ENCODE measurements at places on chromosomes 4 and X.

DNA sequence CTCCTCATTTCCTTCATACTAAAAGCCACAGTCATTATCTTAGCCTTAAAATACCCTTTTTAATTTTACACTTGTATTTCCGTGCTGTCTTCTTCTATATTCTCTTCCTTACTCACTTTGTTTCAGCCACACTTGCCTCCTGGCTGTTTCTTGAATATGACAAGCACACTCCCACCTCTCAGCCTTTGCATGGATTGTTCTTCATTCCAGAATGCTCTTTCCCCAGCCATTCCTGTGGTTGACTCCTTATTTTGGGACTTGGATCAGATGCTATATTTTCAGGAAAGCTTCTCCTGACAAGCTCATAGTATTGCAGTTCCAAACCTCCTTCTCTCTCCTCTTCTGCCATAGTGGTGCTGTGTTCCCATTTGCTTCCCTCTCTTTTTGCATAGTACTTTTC, 291.3 kb downstream of the PDHA2 start:
- DNase-seq: no peak

DNA sequence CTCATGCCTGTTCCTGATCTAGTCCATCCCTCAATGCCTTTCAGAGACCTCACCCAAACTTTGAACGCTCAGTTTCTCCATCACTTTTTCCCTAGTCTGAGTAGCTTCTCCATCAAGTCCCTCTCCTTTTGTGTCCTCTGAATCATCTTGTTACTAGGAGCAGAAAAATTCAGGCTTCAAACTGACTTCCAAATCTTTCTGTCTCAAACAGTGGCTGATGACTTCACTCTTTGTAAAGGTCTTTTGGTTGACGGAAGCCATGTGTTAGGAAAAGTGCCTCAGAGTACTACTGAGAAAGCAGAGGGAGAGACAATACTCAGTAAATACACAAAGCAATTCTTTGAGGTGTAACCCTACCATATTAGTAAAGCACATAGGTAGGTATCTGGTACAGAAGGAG, 65.7 kb upstream of the CAMK2D start:
- DNase-seq: no peak

DNA sequence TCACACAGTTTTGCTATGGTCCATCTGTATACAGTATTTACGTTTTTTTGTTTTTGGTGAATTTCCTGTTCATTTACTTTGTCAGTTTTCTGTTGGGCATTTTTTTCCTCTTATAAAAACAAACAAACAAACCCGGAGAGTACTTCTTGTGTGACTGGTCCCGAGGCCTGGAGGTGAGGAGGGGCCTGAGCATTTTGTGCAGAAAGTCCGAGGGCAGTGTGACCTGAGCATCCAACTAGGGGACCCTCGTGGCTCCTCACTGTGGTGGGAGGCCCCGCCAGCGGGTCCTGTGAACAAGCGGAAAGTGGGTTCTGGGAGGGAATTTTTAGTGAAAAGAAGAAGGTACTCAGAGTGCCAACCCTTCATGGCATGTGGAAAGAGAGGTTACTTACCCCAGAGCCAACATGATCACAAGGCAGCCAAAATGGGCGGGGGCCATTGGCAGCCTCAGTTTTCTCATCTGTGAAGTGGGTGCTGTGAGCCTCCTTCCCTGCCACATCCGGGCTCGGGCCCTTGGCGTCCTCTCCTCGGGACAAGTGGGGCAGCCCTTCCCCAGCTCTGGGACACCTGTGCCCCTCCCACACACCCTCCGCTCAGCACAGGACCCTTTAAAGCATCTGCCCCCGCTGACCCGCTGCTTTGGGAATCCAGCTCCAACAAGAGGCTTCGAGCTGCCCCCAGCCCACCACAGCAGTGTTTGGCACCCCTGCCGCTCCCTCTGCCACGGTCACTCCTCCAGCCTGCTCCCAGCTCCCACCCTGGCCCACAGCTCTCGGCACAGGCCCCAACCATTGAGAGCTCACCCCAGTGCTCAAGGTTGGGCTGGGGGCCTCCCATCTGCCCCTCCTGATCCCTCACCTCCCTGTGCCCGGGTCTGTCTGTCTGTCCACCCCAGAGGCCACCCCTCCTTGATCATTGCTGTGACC, 22.8 kb upstream of the GPR78 start:
- no peak for DNase-seq

- DNase-seq: no peak
Observed at GRCh38 chr4:73434311-73434710, 1.7 kb upstream of the AFP start.

DNA sequence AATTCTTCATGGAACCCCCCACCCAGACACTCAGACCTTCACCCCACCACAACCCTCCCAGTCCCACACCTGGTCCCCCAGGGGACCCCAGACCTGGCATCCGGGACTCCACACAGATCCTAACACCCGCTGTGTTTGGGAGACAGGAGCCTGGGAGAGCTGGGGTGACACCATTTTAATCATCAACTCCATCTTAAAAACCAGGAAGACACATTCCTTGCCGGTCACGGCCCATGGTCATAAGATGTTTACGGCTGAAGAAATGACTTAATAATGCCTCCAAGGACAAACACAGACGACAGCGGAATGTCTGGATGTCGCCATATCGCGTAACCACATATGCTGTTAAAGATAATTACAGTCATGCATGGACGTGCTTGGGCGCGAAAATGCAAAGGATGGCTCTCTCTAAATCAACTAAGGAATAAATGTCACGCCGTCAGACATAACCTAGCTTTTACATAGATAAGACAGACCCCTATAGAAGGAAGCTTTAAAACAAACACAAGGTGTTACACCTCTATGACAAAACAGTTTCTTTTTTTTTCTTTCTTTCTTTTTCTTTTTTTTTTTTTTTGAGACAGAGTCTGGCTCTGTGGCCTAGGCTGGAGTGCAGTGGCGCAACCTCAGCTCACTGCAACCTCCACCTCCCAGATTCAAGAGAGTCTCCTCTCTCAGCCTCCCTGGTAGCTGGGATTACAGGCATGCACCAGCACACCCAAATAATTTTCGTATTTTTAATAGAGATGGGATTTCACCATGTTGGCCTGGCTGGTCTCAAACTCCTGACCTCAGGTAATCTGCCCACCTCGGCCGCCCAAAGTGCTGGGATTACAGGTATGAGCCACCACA, 2.1 kb upstream of the DHRSX start:
- no peak for DNase-seq

DNA sequence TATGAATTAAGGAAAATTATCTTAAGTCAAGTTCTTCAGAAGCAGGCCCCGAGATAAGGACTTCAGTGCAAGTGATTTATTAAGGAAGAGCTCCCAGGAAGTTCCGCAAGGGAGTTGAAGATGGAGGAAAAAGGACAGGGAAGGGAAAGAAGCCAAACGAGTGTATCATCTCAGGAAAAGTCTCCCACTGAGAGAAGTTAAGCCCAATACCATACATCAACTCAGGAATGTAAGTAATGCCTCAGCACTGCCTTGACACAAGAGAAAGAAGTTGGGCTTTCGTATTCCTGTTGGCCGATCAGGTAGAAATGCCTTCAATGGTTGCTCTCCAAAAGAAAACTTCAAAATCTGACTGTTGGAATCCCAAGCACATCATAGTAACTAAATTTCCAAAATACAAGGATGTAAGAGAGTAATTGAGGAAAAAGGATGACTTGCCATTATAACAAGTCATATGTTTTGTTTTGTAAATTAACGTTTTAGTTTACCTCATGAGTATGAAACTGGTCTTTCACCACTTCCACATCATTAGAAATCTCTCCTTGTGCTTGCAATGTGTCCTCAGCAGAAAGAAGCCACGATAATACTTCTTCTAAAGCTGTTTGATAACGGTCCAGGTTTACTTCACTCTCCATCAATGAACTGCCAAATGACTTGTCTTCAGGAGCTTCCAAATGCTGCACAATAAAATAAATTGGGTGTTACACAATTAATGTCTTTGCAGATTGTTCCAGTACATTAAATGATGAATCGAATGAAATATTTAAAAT, 566.7 kb downstream of the DMD start:
- DNase-seq: no peak

DNA sequence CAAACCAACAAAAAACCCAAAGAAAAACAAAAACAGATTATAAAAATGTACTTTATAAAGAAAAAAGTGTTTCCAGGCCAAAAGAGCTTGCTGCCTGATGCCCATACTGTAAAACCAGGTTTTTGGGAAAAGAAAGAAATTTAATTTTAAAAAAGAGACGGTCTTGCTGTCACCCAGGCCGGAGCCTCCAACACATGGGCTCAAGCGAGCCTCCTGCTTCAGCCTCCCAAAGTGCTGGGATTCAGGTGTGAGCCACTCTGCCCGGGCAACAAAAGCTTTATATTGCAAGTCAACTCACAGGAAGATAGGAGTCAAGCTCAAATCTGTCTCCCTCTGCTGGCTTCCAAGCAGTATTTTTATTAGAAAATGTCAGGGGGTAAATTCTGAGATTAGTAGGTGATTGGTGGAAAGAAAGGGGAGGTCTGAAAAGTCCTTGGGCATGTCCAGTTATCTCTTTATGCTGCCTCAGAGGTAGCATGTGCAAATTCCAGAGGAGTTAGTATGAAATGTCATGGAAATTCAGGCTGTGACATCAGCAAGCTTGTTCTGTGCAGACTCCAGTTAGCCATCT, 39.4 kb downstream of the MGST2 start:
- no peak for DNase-seq

- no peak for DNase-seq
Observed at GRCh38 chrX:13664020-13664419, 11.1 kb downstream of the TCEANC start.

DNA sequence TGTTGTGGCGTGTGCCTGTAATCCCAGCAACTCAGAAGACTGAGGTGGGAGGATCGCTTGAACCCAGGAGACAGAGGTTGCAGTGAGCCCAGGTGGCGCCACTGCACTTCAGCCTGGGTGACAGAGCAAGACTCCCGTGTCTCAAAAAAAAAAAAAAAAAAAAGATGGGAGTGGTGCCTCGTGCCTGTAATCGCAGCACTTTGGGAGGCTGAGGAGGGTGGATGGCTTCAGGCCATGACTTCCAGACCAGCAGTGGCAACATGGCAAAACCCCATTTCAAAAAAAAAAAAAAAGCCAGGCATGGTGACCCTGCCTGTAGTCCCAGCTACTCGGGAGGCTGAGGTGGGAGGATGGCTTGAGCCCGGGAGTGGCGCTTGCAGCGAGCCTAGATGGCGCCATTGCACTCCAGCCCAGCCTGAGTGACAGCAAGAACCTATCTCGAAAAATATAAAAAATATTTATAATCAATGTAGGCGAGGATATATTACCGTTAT, 27.0 kb downstream of the EIF2S3 start:
- peak; percentile 47 for DNase-seq

GRCh38 chrX:108022491-108023089, 22.3 kb upstream of the VSIG1 start:
- DNase-seq: peak; percentile 33

DNA sequence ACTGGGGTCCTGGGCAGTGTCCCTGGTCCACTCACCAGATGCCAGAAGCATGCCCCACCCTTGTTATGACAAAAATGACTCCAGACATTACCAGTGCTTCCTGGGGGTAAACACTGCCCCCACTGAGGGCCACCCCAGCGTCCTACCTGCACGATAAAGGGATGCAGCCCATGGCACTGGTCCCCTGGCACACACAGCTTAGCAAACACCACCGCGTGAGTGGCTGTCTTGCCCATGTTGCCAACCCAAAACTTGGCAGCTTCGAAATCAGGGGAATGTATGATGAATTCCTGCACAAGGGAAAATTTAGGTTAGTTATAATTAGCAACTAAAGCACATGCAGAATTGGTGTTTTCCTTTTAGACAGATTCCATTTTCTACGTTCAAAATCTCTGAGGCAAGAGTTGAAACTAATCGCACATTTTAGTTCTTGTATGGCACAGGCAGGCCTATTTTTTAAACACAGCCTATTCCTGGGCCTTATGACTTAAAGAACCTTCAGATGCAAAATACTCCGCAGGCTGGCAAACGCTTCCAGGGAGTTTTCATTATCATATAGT, 30.4 kb downstream of the ACOX3 start:
- no peak for DNase-seq

- no peak for DNase-seq
Observed at GRCh38 chr4:24917076-24917856, 4.4 kb upstream of the CCDC149 start.

DNA sequence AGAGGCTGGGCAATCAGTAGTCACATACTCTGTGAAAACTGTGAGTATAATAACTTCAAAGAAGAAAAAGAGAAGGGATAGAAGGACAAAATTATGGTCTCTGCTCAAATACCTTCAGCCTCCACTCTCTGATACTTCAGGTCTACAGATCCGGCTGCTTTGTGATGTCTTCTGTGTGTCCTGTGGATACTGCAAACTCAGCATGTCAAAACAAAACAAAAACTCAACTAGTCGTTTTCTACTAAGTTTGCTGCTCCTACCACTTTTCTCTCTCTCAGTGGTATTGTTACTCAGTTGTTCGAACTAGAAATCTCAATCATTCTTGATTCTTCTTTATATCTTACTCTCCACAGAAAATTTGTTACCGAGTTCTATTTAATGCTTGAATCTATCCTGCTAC, 202.4 kb upstream of the ANK2 start:
- no peak for DNase-seq

- DNase-seq: no peak
Observed at GRCh38 chrX:85573801-85574200, 194.3 kb upstream of the POF1B start.

- no peak for DNase-seq
Observed at GRCh38 chr4:129614611-129615010, 518.7 kb downstream of the C4orf33 start.

DNA sequence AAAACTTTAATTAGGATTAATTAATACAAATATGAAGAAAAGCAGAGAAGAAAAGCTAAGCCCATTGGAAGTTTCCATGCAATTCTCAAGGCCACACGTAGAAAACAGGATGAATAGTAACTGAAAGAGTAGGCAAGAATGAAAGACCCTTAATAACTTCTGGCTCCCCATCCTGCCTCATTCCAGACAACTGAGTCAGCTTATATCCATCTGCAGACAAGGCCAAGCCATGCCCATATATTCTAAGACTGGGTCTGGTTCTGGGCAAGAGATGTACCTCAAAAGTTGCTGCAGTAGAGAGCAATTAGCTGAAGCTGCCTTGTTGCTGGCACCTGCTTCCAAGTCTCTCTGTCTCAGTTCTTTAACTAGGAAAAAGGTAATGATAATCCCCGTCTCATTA, 244.1 kb downstream of the GPC3 start:
- DNase-seq: no peak

- no peak for DNase-seq
Observed at GRCh38 chr4:90002441-90003062, 107.9 kb downstream of the MMRN1 start.

DNA sequence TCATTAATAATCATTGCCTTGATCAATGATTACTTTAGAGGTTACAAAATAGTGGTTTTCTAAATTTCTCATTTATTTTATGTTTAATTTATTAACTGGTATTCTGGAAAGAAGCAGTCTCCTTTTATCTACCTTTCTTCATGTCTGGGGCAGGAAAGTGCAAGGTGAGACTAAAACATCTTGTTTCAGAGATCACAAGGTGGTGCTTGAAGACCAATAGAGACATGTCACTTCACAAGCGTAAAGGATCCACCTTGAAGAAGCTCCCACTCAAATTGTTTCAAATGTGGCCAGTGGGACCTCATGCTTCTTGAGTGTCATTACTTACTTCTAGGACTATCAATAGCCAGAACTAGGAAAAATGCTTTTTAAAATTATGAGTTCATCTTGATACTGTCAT, 1568.7 kb downstream of the RPA4 start:
- DNase-seq: no peak

Measured in stimulated activated CD4-positive, alpha-beta T cell treated with anti-CD3 and anti-CD28 coated beads, Interleukin-4, amount 100 ng/mL, for 24 hours (primary cell).